ENCODE measurements at places on chromosomes 3 and 15.

GRCh38 chr15:58738046-58738707 lies 11.3 kb downstream of the ADAM10 start:
- DNase-seq, result no peak

- DNase-seq, result no peak
These were observed 19.1 kb downstream of the SSR3 start for GRCh38 chr3:156535798-156536197.

GRCh38 chr3:155745795-155746550 lies 1.1 kb upstream of the PLCH1 start:
- no peak for DNase-seq

DNA sequence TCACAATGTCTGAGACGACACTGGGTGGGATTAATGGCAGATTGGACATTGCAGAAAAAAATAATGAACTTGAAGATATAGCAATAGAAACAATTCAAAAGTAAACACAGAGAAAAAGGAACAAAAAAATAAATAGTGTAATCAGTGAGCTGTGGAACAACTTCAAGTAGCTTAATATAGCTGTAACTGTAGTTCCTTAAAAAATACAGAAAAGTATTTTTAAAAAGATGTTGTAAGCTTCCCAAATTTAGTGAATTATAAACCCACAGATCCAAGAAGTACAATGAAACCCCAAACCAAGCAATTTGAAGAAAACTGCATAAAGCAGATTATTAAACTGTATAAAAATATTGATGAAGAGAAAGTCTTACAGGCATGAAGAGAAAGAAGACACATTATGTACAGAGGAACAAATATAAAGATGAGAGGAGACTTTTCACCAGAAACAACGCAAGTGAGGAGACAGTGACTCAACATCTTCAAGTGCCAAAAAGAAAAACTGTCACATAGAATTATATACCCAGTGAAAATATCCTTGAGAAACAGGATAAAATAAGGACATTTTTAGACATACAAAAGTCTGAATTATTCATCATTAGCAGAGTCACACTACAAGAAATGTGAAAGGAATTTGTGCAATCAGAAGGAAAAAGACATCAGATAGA lies 176.4 kb downstream of the NFKBIZ start:
- DNase-seq, result no peak

DNA sequence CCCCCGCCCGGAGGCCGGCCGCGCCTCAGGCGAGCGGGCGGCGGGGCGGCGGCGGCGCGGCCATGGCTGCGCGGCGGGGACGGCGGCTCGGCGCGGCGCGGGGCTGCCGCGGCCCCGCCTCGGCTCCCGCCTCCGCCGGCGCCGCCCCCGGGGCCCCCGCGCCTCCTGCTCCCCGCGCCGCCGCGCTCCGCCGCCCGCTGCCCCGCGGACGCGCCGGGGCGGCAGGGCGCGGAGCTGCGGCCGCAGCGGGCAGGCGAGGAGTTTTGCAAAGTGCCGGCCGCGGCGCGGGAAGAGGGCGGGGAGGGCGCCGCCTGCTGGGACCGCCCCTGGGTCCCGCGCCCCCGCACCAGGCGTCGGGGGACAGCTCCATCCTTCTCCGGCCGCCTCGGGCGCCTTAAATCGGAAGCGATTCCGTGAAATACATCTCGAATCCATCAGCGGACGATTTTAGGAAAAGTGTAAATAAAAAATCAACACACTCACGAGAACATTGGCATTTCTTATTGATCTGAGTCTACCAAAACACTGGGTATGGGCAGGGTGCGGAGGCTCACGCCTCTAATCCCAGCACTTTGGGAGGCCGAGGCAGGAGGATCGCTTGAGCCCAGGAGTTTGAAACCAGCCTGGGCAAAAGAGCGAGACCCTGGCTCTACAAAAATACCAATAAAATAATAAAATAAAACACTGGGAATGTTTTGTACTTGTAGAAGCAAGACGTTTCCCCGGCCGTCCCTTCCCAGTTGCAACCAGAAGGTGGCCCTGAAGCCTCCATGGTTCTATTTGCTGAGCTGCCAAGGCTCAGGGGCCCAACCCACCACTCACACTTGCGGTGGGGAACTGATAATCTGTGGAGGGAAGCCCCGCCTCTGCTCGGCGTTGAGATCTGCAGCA lies 136.9 kb downstream of the NUP210 start:
- DNase-seq, result no peak

- no peak for DNase-seq
These were observed 69.7 kb downstream of the CHCHD6 start for GRCh38 chr3:126773783-126774182.

- DNase-seq, result no peak
These were observed 4.8 kb downstream of the SHF start for GRCh38 chr15:45182996-45183395.

- DNase-seq, result no peak
These were observed 694.1 kb downstream of the AGBL1 start for GRCh38 chr15:86773736-86774135.

GRCh38 chr3:38117163-38117716 lies 19.7 kb downstream of the ACAA1 start:
- DNase-seq, result no peak

DNA sequence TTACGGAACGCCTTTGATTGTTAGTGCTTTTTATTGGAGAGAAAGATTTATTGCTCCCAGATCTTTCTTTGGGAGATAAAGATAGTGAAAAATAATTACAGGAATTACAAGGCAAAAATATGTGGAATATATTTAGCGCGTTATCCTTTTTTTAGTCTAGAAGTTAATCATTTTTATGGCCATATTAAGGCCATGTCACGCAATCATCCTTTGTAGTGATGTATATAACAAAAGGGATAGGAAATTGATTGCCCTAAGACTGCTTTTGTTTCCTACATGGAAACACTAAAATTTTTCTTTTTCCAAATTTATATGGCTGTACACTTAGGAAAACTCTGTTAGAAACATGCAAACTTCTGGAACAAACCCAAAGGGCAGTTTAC lies 1.5 kb downstream of the TRPC1 start:
- DNase-seq, result no peak

DNA sequence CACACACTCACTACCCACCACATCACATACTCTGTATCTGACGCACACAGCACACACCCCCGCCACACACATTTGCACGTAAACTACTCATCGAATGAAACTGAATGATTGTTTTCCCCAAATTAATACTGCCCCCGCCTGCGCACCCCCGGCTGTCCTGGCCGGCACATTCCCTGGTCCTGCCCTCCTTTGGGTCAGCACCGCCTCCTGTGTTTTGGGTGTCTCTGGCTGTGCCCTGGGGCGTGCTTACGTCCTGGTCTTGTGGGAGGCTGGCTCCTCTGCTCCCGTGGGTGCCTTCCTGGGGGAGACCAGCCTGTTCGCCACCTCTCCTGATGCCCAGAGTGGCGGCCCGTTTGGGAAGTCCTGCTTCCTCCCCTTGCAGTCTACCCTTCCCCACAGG lies 30.2 kb downstream of the APBA2 start:
- no peak for DNase-seq

DNA sequence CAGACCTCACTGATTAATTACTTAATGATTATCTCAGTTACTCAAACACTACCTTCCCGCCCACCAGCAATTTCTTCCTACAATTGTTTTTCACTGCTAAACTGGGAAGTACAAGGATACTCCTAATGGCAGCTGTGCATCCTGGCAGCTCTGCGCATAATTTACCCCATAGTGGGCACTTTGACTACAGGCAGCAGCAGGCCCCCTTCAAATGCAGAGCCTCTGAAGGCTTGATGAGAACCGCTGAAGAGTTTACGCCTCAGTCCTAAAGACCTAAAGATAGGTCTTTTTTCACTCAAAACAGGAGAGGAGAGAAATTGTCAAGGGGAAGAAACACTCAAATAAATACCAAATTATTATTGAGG lies 10.7 kb downstream of the CCDC32 start:
- no peak for DNase-seq

DNA sequence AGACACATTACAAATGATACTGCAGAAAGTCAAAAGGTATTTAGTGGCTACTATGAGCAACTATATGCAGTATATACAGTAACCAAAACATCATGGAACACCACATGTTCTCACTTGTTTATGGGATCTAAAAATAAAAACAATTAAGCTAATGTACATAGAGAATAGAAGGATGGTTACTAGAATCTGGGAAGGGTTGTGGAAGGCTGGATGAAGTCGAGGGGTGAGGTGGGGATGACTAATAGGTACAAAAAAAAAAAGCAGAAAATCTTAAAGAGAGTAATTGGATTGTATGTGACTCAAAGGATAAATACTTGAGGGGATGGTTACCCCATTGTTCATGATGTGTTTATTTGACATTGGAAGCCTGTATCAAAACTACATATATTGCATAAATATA lies 848.8 kb upstream of the GBE1 start:
- DNase-seq, result no peak

DNA sequence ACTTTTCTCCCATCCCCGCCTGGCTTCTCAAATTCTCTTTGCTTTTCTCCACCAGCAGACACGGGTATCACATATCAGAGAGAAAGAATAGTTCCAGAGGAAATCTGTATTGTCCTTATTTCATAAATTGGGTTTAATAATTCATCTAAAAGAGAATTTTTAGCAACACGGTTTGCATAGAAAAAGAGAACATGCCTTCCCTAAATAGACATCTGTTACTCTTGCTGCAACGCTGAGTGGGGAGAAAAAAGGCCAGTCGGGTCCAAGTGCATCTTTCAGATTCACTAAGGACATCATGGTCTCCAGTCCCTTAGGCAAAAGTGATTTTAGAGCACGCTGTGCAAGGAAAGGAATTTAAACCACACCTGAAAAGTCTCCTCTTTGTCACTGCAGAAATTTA lies 201.3 kb downstream of the ABHD5 start:
- DNase-seq, result no peak

DNA sequence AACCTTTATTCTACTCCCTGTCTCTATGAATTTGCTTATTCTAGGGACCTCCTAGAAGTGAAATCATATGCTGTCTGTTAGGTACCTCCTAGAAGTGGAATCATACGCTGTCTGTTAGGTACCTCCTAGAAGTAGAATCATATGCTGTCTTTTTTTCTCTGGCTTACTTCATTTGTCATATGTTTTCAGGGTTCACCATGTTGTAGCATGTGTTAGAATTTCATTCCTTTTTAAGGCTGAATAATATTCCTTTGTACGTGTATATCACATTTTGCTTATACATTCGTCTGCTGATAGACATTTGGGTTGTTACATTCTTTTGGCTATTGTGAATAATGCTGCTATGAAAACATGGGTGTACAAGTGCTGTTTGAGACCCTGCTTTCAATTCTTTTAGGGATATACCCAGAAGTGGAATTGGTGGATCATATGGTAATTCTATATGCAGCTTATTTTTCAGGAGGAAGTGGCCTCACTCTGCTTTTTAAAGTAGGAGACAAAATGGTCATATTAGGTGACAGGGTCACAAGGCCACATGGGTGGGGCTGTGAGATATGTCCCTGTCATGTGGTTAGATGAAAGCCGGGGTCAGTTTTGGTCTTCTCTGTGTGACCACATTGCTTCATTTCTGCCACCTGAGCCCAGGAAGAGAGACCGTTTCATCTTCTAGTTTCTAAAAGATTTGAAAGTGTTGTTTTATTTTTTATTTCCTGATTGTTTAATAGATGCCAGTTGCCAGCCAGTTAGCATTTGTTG lies 76.7 kb downstream of the FLNB start:
- no peak for DNase-seq

- no peak for DNase-seq
These were observed 56.9 kb upstream of the CSPG5 start for GRCh38 chr3:47635536-47635935.

DNA sequence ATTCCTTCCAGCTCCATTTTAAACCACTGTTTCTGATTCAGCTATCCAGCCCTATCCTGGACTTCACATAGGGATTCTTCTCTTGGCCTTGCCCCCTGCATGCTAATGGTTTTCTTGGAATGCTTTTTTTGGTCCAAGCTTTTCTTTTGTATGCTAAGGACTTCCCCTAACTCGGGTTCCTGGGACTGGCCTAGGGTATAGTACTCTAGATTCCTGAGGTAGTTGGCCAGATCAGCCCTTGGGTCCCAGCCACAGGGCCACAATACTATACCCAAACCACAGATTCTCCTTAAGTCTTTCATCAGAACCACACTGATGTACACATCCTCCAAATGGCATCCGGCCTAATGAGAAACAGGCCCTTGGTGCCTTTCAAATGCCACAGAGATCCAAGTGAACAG lies 2.8 kb downstream of the FYCO1 start:
- no peak for DNase-seq

DNA sequence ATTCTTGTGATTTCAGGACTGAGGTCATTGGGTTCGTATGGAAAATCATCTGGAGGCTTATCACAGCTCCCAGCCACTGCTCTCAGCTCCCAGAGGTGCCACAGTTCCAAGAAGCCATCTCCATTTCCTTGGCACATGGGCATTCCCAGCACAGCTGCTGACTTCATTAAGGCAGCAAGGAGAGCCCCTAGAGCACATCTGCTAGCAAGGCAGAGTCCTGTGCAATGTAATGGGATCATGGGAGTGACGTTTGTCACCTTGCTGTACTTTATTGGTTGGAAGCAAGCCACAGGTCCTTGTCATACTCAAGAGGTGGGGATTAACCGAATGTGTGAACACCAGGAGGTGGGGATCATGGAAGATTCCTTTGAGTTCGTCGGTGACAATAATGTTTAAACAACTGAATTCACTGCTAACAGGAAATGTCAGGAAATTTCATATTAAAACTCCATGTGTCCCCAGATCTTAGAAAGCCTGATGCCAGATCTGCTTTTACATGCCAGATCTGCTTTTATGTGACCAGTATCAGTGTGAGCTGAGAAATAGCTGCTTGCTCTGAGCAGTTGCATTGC lies 148.8 kb downstream of the GABRG3 start:
- no peak for DNase-seq

- no peak for DNase-seq
These were observed 535 bp downstream of the MCTP2 start for GRCh38 chr15:94231723-94232468.

- DNase-seq, result no peak
These were observed 45.3 kb upstream of the VPS8 start for GRCh38 chr3:184766555-184767261.

GRCh38 chr3:39154280-39155021 lies 1.1 kb upstream of the CSRNP1 start:
- DNase-seq, result no peak

- DNase-seq, result no peak
These were observed 8.3 kb downstream of the IFT122 start for GRCh38 chr3:129448186-129448895.

GRCh38 chr3:61899700-61900462 lies 338.5 kb downstream of the PTPRG start:
- no peak for DNase-seq

- no peak for DNase-seq
These were observed 30.1 kb downstream of the SPSB4 start for GRCh38 chr3:141081141-141081795.

GRCh38 chr3:19384868-19385267 lies 236.6 kb downstream of the KCNH8 start:
- no peak for DNase-seq

GRCh38 chr3:27699067-27699466 lies 23.1 kb downstream of the EOMES start:
- no peak for DNase-seq

- no peak for DNase-seq
These were observed 418.9 kb upstream of the TPRG1 start for GRCh38 chr3:188752850-188753249.

DNA sequence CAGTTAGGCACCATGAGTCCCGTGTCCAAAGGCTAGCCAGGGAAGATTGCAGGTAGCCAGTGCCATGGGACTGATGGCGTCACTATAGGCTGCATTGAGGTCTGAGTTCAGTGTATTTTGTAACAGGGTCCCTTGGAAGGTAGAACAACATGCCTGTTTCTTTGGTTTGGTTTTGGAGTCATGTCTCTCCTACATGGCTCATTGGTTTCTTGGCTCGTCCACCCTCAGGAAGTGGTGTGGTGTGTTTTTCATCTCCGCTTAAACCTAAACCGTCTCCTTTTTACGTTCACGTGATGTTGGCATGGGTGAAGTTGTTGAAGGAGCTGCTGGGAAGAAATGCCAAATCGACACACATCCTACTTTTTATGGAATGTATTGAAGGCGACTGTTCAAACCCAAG lies 71.6 kb downstream of the FLNB start:
- no peak for DNase-seq

All from activated T-helper 1 cell treated with anti-CD3 and anti-CD28 coated beads, Interleukin-12 subunit alpha, Interleukin-12 subunit beta, Interleukin-2, Interleukin-4 antibody, amounts not matched to agents 30 ng/mL and 10 ng/mL and 1 ng/mL, durations not matched to agents 14 hours and 24 hours and 36 hours (primary cell).